NCI-H526 (cell line): ENCODE measurements at places on chromosomes 12 and 14.

DNA sequence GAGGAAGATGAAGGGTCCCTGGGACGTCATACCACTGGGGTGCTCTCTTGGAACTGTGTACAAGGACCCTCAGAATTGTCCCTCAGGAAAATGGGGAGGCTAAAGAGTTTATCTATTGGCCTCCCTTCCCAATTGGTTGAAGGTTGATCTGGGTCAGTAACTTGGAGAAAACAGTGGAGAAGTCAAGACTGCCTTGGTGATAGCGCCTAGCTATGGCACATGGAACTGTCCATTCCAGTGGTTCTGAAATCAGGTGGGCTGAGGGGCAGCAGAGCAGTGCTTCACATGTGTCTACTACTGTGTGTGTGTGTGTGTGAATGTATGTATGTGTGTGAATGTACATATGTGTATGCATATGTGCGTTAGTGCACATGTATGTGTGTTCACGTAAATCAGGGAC is 316.1 kb downstream of the AACS start:
- DNase-seq, result no peak

- DNase-seq, result no peak
Observed at GRCh38 chr14:33271216-33271615, 332.5 kb downstream of the NPAS3 start.

DNA sequence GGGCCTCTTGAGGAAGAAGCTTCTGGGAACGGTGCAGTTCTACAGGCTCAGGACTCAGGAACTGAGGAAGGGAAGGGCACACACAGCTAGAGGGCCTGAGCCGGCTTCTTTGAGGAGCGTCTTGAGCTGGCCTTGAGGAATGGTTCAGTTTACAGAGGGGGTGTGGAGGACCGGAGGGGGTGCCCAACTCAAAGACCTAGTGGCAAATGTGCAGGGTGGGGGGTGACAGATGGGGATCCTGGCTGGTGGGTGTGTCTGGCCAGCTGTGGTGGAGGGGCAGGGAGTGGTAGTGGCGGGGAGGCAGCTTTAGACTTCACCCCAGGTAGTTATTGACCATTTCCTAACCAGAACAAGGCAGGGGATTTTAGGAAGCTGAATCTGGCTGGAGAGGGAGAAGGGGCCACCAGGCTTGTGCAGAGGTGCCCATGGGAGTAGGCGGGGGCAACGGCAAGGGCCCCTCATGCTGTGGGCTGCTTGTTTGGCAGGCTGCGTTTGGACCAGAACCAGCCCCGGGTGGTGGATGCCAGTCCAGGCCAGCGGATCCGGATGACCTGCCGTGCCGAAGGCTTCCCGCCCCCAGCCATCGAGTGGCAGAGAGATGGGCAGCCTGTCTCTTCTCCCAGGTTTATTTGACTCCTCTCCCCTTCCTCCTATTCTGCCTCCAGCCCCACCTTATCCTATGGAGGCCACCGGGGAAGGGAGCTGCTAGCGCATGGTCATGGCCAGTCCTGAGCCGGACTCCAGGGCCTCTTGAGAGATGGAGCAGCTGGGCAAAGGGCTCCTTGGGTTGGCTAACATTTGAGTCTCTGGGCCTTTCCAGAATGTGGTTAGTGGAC is 27.8 kb downstream of the PAPLN start:
- no peak for DNase-seq

DNA sequence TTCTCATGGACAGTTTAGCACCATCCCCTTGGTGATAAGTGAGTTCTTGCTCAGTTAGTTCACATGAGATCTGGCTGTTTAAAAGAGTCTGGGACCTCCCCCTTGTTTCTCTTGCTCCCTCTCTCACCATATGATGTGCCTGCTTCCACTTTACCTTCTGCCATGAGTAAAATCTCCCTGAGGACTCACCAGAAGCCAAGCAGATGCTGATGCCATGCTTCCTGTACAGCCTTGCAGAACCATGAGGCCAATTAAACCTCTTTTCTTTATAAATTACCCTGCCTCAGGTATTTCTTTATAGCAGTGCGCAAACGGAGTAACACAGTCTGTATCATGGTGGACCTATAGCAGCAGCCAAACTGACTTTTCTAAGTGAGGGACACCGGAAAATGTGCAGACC is 58.8 kb downstream of the ATP2B1 start:
- no peak for DNase-seq

GRCh38 chr14:87944987-87945604 is 47.9 kb downstream of the GALC start:
- peak; percentile 51 for DNase-seq

GRCh38 chr14:32043624-32044023 is 33.5 kb upstream of the ARHGAP5 start:
- DNase-seq, result no peak

DNA sequence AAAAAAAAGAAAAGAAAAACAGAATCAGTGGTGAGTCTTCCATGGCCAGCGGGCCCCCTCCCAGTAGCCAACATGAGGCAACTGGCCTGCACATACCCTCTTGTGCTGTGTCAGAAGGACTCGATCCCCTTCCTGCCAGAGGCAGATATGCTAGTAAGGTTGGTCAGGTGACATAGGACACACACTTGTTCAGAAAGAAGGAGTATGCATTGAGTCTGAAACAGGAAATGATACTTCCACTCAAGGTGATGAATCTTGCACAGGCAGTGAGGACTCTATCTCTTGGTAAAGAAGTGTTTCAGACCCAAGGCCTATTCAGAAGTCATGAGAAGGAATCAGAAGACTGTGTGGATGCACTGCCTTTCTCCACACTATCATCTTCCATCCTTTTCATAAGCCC is 269.7 kb upstream of the FAR2 start:
- no peak for DNase-seq

DNA sequence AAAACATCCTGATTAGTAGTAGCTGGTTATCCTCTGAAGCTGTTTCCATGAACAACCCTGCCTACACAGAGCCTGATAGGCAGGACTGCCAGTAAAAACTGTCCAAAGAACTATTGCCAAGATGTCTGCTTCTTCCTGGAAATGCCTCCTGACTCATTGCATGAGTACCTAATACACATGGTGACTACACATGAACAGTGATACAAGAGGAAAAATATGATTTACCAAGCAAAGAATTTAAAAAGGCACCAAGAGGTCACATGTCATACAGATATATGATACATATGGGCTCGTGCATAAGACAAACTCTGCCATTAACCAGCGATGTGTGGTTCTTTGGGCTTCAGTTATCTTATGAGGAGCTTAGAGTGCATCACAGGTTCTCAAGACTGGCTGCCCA is 552.3 kb downstream of the SLC16A7 start:
- no peak for DNase-seq

DNA sequence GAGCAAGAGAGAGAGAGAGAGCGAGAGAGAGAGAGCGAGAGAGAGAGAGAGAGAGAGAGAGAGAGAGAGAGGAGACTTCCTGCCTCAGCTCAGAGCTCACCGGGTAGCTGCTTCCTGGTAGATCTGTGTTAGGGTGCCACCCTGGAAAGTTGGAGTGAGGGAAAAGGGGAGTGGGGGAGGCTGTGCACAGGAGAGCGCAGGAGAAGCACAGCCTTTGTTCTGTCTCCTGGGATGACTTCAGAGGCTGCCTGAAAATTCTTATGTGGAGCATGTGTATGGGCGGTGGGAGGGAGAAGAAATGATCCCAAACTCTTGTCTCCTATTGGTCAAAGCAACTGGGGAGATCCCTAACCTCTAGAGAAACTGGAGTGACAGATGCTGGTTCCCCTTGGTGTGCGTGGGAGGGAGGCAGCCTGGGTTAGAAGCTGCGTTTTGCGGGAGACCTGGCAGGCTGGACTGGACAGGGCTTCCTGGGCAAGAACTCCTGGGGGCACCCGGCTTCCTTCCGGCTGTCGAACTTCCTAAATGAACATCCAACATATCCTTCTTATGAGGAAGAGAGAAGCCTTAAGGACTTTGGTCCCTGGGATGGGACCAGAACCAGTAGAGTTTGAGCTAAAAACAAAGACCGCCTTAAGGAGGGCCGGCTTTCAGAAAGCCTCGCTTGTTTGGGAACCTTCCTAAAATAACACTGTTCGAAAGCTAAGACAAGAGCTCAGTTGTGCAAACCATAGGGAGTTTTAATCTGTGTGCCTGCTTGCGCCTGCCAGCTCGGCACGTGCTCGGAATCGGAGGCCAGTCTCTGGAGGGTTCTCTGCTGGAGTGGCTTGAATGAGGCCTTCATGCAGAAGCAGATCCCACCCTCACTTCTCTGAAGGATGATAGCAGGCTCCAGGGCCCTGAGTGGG is 30.4 kb upstream of the BEGAIN start:
- no peak for DNase-seq

- no peak for DNase-seq
Observed at GRCh38 chr14:106518054-106518943, 991.9 kb downstream of the TMEM121 start.

- DNase-seq, result no peak
Observed at GRCh38 chr14:79328863-79329262, 882.4 kb downstream of the DIO2 start.

- DNase-seq, result no peak
Observed at GRCh38 chr12:81141217-81141616, 63.3 kb downstream of the ACSS3 start.

DNA sequence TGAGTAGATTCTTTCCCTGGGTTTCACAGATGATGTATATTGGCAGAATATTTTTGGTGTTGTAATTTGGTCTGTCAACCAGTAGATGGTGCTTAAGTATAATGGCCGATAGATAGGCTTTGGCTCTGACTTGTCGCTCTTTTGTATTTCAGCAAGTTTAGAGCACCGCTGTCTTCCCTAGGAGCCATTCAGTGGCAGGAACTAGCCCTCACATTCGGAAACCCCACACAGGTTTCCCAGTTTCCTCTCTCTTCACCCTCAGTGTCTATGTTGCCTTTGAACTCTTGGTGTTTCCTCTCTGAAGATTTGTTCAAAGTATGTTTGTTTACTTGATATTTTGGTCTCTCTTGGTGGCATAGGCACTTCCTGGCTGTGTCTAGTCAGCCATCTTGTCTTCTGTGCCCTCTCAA is 102.2 kb downstream of the GPHN start:
- DNase-seq, result peak; percentile 1

DNA sequence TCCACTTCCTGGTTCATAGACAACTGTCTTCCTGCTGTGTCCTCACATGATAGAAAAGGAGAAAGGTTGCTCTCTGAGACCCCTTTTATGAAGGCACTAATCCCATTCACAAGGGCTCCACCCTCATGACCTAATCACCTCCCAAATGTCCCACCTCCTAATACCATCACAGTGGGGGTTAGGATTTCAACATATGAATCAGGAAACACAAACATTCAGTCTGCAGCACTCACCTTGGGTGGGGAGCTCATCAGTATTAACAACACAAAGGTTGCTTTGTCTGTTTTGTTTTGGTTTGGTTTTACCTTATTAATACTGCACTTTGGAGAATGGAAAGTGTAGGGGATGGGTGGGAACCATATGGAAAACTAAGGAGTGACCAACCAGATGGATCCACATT is 10.5 kb upstream of the SMCO2 start:
- DNase-seq, result peak; percentile 26

- DNase-seq, result no peak
Observed at GRCh38 chr14:67697006-67697405, 1.4 kb upstream of the RDH11 start.

DNA sequence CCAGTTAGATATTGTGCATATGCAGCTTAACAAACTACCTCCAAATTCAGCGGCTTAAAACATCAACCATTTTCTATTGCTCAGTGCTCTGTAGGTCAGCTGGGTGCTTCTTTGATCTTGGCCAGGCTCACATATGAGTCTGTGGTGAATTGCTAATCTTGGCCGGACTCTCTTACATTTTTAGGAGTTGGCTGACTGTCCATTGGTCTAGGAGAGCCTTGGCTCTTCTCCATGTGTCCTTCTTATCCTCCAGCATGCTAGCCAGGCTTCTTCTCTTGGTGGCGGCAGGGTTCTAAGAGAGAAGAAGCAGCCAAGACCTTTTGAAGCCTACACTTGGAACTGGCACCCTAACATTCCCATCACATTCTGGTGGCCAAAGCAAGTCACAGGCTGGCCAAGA is 174.3 kb upstream of the PWP1 start:
- no peak for DNase-seq

- no peak for DNase-seq
Observed at GRCh38 chr12:93514853-93515252, 47.5 kb downstream of the MRPL42 start.

DNA sequence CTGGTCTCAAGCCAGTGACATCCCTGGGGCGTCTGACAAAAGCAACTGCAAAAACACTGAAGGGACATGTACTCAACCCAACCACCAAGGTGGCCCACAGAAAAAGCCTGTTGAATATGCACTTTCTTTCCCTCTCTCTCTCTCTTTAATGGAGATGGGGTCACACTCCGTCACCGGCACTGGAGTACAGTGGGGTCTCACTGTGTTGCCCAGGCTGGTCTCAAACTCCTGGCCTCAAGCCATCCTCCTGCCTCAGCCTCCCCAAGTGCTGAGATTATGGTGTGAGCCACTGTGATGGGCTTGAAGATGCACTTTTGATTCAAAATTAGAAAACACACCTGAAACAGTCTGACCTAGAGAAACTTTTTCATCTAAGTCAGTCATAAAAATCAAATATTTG is 7.2 kb upstream of the CD27 start:
- no peak for DNase-seq

DNA sequence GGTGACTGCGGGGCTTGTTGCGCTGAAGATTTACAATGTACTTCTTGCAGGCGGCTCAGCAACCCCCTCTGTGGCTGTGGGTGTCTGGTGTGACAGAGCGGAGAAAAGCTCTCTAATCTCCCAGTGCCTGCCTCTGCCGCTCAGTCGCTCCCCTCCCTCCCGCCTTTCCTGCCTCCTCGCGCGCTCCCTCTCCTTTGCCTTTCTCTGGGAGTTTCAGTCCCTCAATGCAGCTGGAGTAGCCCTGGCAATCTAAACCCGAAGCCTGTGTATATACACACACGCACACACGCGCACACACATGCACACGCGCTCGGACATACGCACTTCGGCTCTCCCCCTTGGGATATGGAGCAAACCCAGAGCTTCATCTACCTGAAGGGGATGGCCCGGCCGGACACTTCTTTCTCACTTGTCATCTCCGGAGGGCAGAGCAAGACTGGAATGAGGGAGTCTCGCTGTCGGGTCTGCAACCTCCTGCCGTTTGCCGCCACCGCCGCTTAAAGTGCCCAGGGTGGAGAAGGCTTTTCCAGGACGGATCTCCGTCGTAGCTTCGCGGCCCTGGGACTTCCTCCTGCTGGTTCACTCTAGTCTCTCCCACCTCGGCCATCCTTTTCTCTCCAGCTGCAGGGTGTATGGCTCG is 599 bp upstream of the TRHDE start:
- DNase-seq, result peak; percentile 59

GRCh38 chr14:89296281-89296745 is 120.7 kb downstream of the FOXN3 start:
- peak; percentile 83 for DNase-seq

GRCh38 chr12:106246891-106247673 is 738 bp downstream of the CKAP4 start:
- DNase-seq, result no peak

- no peak for DNase-seq
Observed at GRCh38 chr14:23514644-23514957, 37.0 kb downstream of the ZFHX2 start.

GRCh38 chr12:30979371-30980259 is 53.1 kb downstream of the TSPAN11 start:
- DNase-seq, result no peak

DNA sequence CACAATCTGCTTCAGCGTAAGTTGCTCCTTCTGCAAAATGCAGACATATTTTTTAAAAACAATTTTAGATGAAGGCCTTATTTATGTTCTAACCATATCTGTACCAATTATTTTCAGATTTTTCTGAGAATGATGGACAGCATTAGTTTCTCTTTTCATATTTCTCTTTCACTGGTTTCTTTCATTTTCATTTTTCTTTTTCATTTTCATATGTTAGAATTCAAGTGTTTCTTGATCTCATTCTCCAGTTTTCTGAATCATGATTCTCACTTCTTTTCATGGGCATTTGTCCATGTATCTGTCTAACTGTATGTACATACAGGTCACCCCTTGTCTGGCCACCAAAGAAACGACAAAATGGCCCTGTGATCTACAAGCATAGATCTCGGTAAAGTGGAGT is 346.6 kb downstream of the NAV3 start:
- no peak for DNase-seq
